Epithelial cell of esophagus (primary cell): ENCODE measurements at places on chromosomes 16 and 17.

GRCh38 chr17:62689441-62690167 is 62.1 kb downstream of the MRC2 start:
- no peak for DNase-seq

- DNase-seq: peak; percentile 62
Measured at GRCh38 chr16:35391328-35391727, 1931.9 kb downstream of the TP53TG3F start.

GRCh38 chr16:30794634-30795033 is 7.6 kb upstream of the ZNF629 start:
- no peak for DNase-seq

- DNase-seq: no peak
Measured at GRCh38 chr17:76784926-76785325, 47.0 kb downstream of the MFSD11 start.

- DNase-seq: no peak
Measured at GRCh38 chr17:27315796-27316465, 22.0 kb downstream of the WSB1 start.

GRCh38 chr16:87705771-87706277 is 60.0 kb downstream of the KLHDC4 start:
- no peak for DNase-seq

DNA sequence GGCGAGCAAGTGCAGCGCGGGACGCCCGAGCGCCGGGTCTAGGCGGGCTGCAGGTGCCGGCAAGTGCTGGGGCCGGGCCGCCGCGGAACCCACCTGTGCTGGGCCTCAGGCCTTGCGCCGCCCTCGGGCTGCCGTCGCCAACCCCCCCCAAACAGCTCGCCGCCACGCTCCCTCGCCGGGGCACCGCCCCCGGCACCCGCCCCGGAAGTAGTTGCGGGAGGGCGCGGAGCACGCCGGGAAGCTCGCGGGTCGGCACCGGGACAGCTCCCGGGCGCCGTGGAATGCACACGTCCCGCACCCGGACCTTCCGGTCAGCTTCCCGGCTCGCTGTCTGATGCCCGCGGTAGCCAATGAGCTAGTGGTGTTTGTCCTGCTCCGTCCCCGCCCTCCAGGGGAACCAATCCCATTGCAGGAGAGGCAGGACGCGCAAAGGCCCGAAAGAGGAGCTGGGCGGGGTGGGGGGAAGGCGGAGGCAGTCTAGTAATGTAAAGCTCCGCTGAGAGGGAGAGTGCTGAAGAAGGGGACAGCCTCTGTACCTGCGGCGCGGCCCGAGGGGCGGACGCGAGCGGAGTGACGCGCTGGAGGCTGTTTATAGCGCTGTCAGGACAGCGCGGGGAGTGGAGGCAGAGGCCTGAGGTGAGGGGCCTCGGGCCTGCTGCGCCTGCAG is at the start of the genes ANKS3 and DNAAF8:
TSS of gene ANKS3 (minus strand) at position 209 of the 667 bp plus-strand sequence. CDS start 4,122 bp downstream, outside the sequence.
TSS of gene DNAAF8 (plus strand) at position 475 of the 667 bp plus-strand sequence. CDS start 1,978 bp downstream, outside the sequence.
- DNase-seq: peak; percentile 99

DNA sequence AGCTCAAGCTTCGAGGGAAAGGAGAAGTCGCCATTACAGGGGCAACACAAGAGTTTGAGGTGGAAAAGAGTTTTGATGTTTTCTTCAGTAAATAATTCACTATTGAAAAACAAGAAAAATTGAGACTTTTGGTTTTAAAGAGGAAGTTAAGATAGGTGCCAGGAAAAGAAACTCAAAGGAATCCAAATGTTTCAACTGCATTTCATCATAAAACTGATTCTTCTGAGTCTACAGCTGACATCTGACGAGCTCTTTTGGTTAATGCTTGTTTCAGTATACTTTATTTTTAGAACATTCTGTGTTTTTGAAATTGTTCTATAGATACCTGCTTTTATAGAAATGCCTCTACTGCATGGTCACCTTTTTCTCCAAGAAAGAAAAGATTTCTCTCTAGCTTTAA is 54.0 kb downstream of the ERN1 start:
- no peak for DNase-seq

DNA sequence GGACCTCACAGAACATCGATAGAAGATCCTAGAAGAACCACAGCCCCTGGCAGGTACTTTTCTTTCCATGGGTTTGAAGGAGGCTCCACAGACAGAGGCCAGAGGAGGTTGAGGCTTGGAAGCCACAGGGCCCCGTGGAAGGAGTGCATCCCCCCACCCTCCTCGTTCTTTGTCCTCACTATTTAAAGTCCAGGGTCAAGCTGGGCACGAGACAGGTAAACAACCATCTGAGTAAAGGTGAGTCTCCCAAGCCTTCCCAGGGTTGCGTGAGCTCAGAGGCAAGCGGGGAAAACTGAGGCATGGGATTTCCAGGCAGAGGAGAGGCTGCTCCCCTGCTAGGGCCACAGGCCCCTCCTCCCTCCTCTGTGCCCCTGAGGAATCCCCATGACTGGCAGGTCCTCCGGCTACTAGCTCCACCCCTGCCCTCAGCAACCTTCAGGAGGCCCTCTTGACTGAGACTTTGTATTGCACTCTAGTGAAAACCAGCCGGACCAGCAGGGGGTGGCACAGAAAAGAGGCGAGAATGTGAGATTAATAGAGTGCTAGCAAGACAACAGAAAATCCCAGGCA is 927 bp upstream of the SULT1A2 start:
- DNase-seq: no peak

- DNase-seq: no peak
Measured at GRCh38 chr17:58527306-58527705, 12.9 kb upstream of the MTMR4 start.

- no peak for DNase-seq
Measured at GRCh38 chr16:53078247-53078646, 23.5 kb downstream of the CHD9 start.

GRCh38 chr17:64571746-64572145 is 65.0 kb downstream of the CEP95 start:
- DNase-seq: no peak

DNA sequence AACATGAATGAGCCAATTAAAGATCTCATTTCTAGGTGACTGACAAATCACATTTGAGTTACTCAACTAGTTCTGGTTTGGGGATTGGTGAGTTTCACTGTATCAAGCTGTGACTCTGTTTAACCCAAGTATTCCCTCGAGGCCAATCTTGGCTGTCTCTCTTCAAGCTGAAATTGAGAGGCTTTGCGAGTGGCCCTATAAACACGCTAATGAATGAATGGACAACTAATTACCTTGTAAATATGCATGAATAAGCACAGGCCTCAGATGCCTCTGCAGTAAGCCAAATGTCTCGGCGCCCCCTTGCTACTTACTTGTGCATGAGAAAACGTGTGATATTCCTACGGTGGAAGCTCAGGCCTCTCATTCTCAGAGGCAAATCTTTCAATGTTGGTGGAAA is 450.3 kb upstream of the PSMD7 start:
- no peak for DNase-seq

DNA sequence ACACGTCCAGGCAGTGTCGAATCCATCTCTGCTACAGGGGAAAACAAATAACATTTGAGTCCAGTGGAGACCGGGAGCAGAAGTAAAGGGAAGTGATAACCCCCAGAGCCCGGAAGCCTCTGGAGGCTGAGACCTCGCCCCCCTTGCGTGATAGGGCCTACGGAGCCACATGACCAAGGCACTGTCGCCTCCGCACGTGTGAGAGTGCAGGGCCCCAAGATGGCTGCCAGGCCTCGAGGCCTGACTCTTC is 7.2 kb upstream of the CD68 start:
- DNase-seq: no peak

DNA sequence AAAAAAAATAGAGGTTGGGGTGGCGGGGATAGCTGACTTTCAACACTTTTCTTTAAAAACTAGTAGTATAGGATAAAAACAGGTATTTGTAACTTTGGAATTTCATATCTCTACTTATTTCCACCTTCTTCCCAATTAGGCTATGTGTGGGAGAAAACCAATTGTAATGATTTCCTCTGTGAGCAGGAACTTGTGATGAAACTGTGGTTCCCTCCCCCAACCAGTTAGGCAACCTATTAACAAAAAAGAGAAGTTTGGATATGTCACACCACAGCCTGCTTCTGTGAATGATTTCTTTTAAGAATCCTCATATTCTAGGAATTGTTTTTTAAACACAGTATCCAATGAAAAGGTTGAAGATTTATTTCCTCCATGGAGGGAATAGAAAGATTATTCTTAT is 1.9 kb downstream of the IGSF6 start:
- peak; percentile 50 for DNase-seq

DNA sequence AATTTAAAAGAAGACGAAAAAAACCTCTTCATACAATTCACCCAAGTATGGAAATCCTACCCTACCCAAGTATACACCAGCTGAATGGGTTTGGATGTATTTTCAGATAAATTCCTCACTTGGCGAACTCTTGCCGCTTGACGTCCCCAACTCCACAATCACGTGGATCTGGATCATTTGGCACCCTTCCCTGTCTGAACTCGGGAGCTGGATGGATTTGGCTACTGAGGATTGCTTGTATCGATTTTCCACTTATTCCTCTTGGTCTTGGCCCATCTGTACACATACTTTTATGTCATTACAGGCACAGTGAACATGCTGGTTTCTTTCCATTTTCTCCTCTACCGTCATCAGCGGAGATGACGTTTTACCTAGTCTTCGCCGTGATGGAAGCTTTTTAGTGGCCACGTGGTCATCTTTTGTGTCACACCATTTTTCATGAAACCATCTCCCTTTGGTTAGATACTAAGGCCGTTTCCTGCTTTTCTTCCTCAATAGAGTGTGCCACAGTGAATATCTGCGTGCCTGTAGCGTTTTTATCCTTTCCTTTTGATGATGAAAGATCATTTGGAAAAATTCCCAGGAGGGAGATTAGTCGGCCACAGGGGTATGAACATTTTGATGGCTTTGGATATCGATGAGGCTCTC is 47.1 kb downstream of the CMIP start:
- no peak for DNase-seq

- DNase-seq: peak; percentile 29
Measured at GRCh38 chr17:17752821-17753321, 71.6 kb downstream of the RAI1 start.

DNA sequence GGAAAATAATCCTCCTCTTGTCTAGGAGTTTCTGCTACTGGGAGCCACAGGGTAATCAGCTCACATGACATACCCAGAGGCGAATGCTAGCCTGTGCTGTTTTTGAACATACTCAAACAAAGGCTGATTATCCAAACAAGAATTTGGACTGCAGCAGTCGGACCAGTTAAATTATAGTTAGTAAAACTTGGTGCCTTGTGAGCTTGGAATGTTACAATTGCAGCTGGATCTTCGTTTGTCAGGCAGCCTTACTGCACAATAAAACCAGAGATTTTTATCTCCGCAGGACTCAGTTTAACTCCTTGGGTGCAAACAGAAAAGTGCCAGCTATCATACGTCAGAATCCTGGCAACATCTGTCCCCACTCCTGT is 163.8 kb upstream of the TBX2 start:
- peak; percentile 34 for DNase-seq

GRCh38 chr17:76585649-76586593 is at the start of gene ST6GALNAC2:
ST6GALNAC2 (minus strand) TSS chr17:76585860; CDS start chr17:76585808, 52 bp downstream.
- DNase-seq: peak; percentile 84

- DNase-seq: peak; percentile 69
Measured at GRCh38 chr16:31267332-31268032, 7.7 kb downstream of the ITGAM start.

- no peak for DNase-seq
Measured at GRCh38 chr17:57466017-57466471, 209.7 kb downstream of the MSI2 start.

DNA sequence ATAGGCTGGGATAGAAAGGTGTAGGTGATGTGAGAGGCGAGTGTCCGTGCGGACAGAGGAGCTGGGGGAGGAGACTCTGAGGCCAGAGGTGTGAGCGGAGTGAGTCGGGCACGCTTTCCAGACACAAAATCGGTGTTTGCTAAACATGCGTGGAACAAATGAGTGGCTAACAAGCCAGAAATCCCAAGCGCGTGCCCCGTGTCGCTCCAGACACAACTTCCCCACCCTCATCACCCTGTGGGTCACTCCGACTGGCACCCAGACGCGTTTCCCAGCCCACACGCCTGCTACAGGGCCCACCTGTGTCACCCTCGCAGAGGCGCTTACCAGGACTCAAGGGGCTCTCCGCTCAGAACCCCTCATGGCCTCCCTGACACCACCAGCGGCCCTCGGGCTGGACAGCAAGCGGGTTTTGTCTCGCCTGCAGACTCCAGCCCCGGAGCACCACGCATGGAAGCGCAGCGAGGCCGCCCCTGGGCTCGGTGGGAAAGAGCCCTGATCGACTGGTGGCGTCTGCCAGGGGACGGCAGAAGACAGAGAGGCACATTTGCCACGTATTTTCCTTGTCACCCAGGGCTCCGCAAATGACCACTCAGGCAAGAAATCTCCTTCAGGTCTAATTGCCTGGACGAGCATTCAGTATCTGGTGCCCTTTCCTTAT is 6.0 kb upstream of the RPH3AL start:
- no peak for DNase-seq

GRCh38 chr17:17030515-17031211 is 11.6 kb upstream of the MPRIP start:
- DNase-seq: no peak

DNA sequence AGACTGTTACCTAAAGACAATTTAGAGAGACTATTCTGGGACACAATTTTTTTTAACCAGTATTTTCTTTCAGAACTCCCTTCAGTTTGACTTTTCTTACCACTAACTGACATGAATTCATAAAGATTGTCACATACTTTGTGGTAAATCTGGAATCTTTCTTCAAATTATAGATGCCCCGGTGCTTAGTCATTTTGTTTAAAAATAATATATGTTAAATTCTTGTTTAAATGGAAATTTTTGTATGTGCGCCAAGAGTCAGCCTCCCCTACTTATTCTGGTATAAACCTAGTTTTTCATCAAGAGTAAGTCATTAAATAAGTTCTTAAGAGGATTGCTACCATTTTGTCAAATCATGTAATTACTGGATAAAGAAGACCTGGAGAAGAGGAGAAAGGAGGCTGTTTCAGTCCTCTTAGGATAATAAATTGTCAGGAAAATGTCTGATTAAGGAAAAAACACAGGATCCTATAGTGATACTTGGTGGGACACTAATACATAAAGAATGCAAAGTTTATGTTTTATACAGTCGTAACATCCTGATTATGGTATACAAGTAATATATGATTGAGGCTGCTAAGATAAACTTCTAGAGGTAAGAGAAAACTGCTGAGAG is 424.4 kb downstream of the PMP22 start:
- DNase-seq: peak; percentile 18

GRCh38 chr17:62692721-62693431 is 65.4 kb downstream of the MRC2 start:
- DNase-seq: no peak

DNA sequence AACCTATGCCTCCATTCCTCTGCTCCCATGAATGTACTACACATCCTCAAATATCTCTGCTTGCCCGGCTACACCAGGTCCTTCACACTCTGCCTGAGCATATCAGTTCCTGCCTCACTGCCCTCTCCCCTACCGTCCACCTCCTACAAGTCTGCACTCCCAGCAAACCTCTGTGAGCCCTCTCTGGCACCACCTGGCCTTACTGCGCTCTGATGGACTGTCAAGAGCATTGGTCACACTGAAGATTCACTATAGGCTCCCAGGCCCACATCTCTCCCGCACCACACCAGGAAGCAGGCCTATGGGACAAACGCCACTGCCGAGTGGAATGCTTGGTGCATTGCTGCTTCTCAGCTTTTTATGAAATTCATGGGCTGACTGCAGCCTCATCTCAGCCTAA is 8.9 kb downstream of the GINS2 start:
- no peak for DNase-seq

- DNase-seq: peak; percentile 81
Measured at GRCh38 chr17:42122371-42123303, at the start of gene HSPB9. HSPB9 (plus strand) TSS chr17:42122804; CDS start chr17:42122851, 47 bp downstream.
